Body of pancreas (tissue), 4 donors: ENCODE measurements at places on chromosomes 6 and 20. TPM values are rescaled to one million over a fixed set of nuclear protein-coding genes. Genes with fewer than 3 reads are reported as not detected.

- no peak for DNase-seq
These were observed 3.2 kb upstream of the ANKRD60 start for GRCh38 chr20:58231683-58232082.

DNA sequence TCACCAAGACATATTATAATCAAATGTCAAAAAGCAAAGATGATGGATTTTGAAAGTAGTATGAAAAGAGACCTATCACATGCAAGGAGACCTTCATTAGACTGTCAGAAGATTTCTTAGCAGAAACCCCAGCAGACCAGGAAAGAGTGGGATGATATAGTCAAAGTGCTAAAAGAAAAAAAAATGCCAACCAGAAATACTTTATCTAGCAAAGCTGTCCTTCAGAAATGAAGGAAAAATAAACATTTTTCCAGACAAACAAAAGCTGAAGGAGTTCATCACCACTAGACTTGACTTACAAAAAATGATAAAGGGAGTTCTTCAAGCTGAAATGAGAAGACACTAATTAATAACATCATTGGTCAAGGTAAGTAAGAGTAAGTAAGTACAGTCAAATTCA is 251.2 kb upstream of the SASH1 start:
- DNase-seq: no peak

- no peak for DNase-seq
These were observed 136.4 kb downstream of the OR2B2 start for GRCh38 chr6:27775796-27776184.

- DNase-seq: no peak
These were observed 20.6 kb downstream of the KCNQ5 start for GRCh38 chr6:72642435-72642834.

- DNase-seq: no peak
These were observed 1.5 kb downstream of the ZBTB22 start for GRCh38 chr6:33315793-33316602.

DNA sequence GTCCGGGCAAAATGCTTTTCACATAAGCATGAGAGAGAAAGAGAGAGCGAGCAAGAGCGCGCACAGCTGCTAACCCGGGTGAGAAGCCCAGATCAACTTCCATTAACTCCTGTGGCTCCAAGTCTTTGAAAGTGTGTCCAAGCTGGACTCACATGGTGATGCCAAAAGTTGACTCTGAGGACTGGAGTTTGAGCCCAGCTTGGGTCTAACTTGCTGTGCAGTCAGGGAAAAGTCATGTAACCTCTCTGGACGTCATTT is 357.2 kb upstream of the SULF2 start:
- DNase-seq: no peak

DNA sequence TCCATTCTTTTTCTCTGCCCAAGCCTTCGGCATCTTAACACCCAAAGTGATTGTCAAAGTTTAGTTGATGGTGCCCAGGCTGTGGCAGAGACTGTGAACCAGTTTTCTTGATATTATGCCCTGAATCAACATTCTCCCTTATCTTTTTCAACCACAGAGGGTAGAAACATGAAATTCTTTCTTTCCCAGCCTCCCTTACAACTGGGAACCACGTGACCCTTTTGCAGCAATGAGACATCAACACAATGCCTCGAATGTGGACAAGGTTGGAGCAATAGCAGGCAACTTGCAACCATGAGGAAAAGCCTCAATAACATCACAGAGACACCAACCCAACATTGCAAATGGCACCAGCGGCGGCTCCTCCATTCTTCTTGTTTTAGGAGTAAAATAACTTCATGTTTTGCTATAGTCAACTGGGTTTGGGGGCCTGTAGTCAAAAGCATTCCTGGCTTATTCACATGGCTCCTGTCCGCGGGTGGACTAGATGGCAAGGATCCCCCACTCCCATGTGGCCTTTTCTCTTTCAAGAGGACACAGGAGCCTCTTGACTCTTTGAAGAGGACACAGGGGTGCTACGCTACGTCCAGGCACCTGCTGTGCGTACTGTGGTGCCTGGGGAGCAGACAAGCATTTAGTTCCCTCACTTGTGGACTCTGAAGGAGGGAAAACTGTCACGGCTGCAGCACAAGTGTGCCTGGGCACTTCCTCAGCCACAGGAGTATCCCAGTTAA is 90.5 kb downstream of the NOL4L start:
- peak; percentile 5 for DNase-seq

GRCh38 chr6:134230940-134231339 is 87.0 kb downstream of the SGK1 start:
- no peak for DNase-seq

- DNase-seq: no peak
These were observed 27.3 kb downstream of the WRNIP1 start for GRCh38 chr6:2792330-2793110.

- DNase-seq: no peak
These were observed 1.1 kb upstream of the TRAM2 start for GRCh38 chr6:52577778-52578463.

DNA sequence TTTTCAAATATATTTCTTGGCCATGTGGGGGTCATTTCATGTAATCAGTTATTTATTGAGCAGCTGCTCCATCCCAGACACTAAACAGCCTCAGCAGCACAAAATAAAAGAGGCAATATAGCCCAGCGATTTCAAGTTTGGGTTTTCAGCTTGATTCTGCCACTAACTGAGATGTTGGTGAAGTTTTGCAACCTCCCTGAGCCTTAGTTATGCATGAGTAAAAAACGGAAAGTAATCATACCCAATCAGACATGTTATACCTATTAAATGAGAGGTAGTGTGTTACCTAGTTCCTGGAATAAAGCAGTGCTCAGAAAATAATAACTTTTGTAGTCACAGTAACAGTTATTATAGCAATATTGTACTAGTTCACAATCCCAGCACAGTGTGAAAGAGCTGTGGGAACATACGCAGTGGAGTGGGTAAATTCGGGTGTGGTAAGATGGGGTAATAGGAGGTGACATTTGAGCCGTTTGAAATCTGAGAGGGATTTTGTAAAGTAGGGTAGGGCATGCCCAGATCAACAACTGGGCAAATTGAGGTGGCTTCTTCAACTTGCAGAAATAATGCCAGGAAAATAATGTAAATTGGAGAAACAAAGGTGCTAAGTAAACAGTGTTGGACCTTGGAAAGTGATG is 1.5 kb downstream of the SLC9A8 start:
- DNase-seq: no peak

DNA sequence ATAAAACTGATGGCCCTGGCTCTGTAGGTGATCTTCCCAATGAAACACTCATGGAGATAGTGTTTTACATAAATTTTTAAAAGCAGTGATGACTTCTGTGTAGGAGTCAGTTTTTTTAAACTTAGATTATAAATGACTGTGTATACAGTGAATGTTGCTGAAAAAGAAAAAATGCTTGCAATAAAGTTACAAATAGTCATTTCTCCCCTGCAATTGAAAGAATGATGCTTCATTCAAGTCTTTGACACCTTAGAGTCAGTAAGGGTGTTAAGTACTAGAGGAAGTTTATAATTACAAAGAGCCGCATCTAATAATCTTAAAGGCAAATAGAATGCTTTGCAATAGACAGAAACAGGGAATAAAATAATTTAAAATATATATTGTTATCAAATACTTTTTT is 27.6 kb downstream of the ZNF292 start:
- no peak for DNase-seq

GRCh38 chr20:33655164-33655563 is 7.0 kb upstream of the C20orf144 start:
- DNase-seq: no peak

DNA sequence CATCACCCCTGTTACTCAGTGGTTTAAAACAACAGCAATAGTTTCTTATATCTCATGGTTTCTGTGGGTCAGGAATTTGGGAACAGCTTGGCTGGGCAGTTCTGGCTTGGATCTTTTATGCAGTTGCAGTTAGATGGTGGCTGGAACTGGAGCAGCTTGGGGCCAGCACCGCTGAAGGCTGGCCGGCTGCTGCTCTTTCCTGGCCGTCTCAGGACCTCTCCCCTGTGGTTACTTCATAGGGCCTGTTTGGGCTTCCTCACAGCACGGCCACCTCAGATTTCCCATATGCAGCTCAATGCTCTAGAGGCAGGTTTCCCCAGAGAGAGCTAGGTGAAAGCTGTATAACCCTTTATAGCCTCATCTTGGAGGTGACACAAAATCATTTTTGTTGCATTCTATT is 15.6 kb downstream of the PKIG start:
- DNase-seq: no peak

DNA sequence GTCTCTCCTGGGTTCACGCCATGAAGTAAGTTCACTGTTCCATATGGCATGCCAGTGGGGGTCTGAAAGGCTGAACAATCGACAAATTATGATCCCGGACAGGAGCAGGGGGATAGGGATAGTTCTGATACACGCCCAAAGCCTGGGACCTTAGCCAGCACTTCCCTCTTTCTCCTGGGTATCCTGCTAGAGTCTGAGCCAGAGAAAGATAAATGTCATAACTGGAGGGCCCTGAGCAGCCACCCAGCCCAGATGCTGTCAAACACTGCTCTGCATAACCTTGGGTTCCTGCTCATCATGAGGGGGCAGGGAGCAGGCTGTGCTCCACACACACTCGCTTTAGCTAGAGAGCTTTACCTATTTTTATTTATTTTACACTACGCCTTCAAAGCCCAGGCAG is 12.3 kb downstream of the EDEM2 start:
- no peak for DNase-seq

DNA sequence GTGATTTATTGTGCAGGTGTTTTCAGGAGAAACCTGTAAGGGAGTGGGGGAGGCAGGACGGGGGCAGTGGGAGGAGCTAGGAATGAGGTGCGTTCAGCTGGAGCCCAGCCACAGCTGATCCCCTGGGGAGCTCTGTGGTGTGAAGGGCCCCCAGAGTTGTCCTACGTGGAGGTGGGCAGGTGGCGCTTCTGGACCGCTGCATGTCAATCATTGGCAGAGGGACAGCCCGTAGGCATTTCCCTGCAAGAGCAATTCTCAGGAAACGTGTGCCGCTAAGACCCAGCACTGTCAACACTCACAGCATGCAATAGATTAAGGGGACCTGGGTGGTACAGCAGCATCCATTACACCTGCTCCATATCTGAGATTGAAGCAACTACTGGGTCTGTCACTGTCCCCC is 88.0 kb downstream of the PRND start:
- DNase-seq: no peak

FGD2 gene
- total RNA-seq: 11.9 TPM

ZSCAN23 gene
- 2.3 TPM for total RNA-seq

PNLDC1 gene
- not detected for total RNA-seq

SLC44A4 gene
- total RNA-seq: 7.3 TPM

SYCP2L gene
- total RNA-seq: 2.1 TPM

TFAP2A gene
- total RNA-seq: not detected

PLEKHG1 gene
- 26.0 TPM for total RNA-seq

AVP gene
- not detected for total RNA-seq

SAMD5 gene
- total RNA-seq: 0.26 TPM

PCMT1 gene
- total RNA-seq: 26.7 TPM

AIG1 gene
- total RNA-seq: 13.5 TPM
